ENCODE measurements at places on chromosomes 2 and 18. TPM values are rescaled to one million over a fixed set of nuclear protein-coding genes. Genes with fewer than 3 reads are reported as not detected.

DNA sequence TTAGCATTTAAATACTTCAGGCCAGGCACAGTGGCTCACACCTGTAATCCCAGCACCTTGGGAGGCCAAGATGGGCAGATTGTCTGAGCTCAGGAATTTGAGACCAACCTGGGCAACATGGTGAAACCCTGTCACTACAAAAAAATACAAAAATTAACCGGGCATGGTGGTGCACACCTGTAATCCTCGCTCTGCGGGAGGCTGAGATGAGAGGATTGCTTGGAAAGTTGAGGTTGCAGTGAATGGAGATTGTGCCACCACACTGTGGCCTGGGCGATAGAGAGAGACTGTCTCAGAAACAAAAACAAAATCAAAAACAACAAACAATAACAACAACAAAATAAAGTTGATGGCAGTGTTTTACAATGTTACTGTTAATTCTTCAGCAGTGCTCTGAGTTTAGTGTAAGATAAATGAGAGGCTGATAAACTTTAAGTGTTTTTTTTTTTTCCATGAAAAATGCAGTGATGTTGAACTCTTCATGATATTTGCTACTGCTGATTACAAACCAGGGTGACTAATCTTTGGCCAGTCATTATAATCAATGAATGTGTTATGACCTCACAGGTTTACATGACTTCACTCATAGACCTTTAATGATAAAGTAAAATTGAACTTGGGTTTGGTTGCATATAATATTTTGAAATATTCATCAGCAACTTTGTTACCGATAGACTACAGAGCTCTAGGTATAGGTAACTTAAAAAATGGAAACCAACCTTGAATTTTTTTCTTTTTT, 2.5 kb downstream of the ITGAV start:
- DNase-seq = peak; percentile 24

- no peak for DNase-seq
Measured at GRCh38 chr2:121567957-121568409, 37.3 kb downstream of the RNU4ATAC start.

Gene ALLC
- not detected for total RNA-seq

DNA sequence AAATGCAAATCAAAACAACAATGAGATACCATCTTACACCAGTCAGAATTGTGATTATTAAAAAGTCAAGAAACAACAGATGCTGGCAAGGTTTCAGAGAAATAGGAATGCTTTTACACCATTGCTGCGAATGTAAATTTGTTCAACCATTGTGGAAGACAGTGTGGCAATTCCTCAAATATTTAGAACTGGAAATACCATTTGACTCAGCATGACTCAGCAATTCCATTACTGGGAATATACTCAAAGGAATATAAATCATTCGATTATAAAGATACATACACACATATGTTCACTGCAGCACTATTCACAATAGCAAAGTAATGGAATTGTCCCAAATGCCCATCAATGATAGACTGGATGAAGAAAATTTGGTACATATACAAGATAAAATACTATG, 516.7 kb downstream of the ERBB4 start:
- peak; percentile 90 for DNase-seq

- DNase-seq = peak; percentile 20
Measured at GRCh38 chr2:72173640-72174321, 26.1 kb upstream of the CYP26B1 start.

Gene GCG
- not detected for total RNA-seq

Gene LYPD6
- not detected for total RNA-seq

Data from fibroblast of the aortic adventitia (primary cell).